GM13977 (cell line): ENCODE measurements at places on chromosomes 7 and 10.

DNA sequence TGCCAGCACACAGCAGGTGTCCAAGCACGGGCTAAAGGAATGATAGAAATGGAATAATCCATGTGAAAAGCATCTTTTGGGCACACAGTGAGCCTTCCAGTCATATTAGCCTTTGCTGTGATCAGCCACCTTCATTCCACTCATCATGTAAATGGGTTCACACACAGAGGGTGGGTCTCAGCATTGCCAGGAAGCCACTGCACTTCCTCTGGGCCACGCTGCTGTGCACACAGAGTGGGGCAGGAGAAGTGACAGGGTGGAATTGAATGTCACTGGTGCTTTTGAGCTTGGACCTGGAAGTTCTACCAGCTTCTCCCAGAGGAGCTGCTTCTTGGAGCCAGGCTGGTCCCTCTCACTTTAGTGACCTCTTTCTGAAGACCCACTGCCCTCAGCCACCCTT lies 203.5 kb downstream of the USP6NL start:
- DNase-seq: no peak

GRCh38 chr10:89785095-89785494 lies 83.7 kb downstream of the KIF20B start:
- no peak for DNase-seq

DNA sequence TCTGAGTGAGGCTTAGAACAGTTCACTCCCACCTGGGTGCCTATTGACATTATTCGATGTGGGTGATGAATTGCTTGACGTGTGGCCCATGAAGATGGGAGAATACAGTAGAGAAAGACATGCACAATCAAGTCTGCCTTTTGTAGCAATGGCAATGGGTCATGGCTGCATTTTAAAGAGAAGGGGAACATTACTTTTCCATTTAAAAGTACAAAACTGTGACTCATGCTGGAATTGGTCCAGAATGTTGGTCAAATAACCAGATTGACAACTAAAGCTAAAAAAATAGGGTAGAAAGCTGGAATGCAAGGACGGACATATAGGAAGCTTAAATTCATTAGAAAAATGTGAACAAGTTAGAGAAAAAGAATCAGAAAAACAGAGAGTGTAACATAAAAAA lies 104.1 kb upstream of the SLC25A13 start:
- no peak for DNase-seq

DNA sequence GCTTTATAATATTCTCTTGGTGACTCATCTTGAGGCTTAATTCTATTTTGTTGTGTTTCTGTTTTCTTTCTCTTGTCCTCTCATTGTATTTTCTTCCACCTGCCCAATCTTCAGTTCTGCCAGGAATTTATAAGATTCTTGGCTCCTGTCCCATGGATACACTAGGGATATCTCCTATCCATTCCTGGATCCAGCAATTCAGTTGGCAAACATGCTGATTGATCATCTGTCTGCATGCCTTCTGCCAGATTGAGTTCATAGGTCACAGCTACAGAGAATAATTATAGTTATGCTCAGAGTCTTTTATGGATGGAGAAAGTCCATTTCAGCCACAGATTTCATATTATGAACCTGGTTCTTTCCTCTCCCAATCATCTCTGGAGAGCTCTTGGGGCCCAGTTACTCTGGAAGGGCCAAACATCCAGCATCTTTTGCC lies 140.4 kb upstream of the MAGI2 start:
- no peak for DNase-seq

- no peak for DNase-seq
These were observed 62.9 kb downstream of the SYPL1 start for GRCh38 chr7:106049139-106049752.

GRCh38 chr10:62062752-62063512 lies 161.4 kb downstream of the ARID5B start:
- no peak for DNase-seq

DNA sequence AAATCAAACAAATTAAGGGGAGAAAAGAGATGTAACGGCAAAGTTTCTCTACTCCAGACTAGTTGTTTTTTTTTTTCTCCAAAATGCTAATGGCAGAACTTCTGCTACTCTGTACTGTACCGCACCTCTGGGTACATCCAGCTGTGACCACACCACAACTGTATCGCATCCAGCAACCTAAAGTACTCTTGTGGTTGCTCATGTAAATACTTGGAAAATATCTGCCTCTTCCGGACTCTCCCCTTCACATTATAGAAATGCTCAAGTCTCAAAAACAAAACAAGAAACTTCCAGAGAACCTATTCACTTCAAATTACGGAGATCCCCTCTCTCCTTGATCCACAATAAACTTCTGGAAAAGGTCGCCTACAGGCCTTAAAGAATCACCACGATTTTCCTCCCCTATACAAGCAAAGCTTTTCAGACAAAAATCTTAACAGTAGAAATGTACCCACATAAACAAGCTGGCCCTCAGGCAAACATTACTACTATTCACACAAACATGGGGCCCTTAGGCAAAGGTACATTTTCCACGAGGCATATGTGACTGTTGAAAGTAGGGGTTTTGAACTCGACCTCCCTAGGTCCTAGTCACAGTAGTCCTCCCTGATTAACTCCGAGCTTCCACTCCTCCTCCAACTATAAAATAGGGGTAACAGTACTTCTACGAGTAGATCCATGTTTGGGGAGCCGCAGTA lies 222.9 kb upstream of the MKLN1 start:
- DNase-seq: no peak

DNA sequence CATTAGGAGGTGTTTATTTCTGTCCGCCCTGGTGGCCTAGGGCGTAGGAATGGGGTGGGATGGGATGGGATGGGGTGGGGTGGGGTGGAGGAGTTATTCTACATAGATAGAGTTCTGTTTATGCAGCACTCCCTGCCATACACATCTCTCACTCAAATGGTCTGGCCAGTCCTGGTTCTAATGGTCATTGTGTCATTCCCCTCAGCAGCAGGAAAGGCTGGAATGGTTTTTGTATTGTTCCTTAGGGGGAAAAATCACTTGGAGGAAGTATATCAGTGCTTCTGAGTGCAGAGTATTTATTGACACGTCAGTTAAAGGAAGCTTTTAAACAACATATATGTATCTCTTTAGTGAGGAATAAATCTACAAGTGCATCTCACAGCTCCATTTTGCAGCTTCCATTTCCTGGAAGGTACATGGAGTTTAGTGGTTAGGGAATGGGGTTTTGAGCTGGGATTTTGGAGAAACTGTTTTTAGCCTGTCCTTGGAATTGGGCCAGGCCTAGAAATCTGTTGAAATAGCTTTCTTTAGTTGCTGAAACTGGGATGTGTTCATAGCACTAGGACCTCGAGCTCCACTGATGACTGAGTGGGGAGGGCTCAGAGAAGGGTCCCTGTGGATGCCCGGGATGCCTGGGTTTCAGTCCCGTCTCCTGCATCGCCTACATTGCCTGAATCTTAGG lies 8.3 kb downstream of the TSPAN14 start:
- DNase-seq: no peak

DNA sequence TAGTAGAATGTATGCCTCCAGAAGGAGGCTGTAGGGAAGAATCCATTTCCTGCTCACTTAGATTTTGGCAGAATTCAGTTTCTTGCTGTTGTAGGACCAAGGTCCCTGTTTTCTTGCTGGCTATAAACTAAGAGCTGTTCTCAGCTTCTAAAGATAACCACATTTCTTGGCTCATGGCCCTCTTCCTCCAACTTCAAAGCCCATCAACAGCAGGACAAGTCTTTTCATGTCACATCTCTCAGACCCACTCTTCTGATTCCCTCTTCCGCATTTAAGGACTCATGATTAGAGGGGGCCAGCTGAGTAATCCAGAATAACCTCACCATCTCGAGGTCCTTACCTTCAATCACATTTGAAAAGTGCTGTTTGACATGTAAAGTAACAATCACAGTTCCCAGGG lies 8.2 kb upstream of the LSM8 start:
- DNase-seq: no peak

GRCh38 chr10:118907051-118907450 lies 122.5 kb upstream of the NANOS1 start:
- no peak for DNase-seq

DNA sequence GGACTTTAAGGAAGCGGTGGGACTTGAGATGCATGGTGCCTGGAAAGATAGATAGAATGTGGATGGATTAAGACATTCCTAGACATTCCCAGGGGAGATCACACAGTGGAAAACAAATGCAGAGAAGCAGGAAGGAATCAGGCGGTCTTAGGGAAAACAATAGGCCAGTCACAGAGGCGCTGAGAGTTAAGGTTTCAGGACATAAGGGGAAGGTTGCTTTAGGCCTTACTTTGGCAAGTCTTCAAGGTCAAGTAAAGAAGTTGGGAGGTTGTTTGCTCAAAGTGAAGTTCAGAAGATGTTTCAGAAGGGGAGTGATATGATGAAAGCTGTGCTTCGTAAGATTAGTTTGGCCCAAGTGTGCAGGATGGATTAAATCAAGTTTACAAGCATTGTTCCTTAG lies 109.4 kb downstream of the SUGCT start:
- no peak for DNase-seq

DNA sequence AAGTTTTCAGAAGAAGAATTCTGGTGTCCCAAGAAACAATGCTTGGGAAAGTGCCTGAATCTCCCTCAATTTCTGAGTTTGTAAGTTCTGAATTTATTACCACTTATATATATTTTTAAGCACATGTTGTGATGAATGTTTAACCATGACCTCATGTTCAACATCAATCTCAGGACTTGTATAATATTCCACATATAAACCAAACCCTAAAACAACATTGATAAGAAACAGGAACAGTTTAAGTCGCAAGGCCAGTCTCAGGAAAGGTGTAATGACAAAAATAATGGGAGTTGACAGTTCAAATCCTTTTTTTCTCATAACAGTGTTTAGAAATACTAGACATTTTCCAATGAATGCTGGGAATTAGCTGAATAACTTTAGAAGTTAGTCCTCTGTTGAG lies 22.8 kb downstream of the NRP1 start:
- no peak for DNase-seq

DNA sequence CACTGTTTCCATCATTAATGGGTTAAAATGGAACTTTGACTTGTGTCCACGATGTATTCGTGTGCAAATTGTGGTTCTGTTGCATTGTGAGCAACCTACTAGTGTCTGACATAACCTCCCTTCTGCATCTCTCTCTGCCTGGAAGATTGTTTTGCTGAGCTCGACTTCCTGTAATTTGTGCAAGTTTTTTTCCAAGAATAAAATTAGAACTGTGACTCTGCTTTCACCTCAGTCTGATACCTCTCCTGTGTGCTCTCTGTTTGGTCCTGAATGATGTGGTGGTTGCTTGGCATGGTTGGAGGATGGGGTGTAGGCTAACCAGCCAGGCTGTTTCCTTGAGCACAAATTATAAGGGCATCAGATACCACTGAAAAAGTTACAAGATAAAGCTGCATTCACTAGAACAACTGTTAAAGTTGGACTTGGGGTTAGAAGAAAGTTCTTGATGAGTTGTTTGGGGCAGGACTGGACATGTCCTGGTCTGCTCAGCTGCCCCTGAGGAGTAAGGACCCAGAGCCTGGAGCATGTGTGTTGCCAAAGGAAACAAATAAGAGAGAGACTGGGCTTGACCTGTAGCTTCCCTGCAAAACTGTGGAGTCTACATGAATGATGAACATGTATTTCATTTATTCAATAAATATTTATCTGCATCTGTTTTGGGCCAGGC lies 1.9 kb upstream of the VOPP1 start:
- no peak for DNase-seq

- DNase-seq: no peak
These were observed 221.4 kb upstream of the SEMA3C start for GRCh38 chr7:81140252-81140651.

GRCh38 chr7:15662451-15662850 lies 24.0 kb downstream of the MEOX2 start:
- DNase-seq: no peak

DNA sequence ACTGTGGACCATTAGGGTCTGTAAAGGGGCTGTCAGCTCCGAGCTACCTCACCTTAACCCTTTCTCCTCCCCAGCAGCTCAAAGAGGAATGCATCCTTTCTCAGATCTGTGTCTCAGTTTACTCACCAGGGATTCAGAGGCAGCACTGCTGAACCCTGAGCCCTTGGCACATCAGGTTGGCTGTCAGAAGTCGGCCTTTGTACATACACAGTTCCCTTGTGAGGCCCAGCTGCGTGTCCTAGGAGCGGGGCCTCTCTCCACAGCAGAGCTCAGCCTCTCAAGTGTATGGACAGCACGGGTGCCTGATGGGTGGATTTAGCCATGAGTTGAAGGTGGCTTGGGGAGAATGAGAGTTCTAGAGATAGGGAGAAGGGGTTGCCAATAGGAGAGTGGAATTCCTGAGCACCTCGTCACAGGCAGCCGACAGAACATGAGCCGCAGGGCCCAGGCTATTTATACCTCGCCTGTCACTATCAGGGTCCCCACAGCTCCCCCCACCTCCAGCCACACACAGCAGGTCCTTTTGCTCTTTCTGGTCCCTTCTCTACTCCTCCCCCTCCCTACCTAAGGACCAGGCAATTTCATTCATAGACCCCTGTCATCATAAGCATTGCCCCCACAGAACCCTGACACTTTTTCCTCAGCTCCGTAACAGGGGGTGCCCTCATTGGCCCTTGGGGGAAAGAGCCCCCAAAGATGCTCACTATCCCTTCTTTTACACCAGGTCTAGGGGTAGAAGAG lies 2.1 kb upstream of the FLNC start:
- DNase-seq: no peak

- DNase-seq: no peak
These were observed 237.1 kb downstream of the COBL start for GRCh38 chr7:51079494-51079893.

- DNase-seq: no peak
These were observed 8.9 kb downstream of the SLC16A9 start for GRCh38 chr10:59700709-59701108.

DNA sequence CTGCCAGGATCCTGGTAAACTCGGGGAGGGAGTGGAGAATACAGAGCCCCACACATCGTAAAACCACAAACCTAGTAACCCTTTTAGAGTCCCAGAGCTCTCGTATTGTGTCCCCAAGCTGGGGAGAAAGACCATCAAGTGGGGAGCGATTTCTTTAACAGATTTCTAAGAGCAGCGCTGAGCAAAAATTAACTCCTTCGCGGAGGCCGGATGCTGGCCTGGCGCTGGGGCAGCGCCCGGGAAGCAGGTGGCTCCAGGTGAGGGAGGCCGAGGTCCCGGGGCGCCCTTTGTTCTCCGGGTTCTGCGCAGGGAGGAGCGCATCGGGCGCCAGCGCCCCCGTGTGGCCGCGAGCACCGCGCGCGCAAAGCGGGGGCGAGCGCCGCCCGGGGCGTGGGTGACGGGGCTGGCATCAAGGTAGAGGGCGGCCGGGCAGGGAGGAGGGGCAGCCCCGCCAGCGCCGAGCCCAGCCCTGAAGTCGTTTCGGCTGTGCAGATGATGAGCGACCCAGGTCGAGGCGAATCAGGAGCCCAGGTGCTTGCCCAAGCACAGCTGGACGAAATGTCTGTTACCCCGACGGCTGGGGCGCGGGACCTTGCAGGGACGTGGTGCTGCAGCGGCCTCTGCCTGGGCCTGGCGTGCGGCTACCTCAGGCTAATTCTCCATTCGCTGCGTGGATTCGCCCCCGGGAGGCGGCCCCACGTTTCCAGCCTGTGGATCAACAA lies 10.4 kb upstream of the FGFR2 start:
- DNase-seq: peak; percentile 72

DNA sequence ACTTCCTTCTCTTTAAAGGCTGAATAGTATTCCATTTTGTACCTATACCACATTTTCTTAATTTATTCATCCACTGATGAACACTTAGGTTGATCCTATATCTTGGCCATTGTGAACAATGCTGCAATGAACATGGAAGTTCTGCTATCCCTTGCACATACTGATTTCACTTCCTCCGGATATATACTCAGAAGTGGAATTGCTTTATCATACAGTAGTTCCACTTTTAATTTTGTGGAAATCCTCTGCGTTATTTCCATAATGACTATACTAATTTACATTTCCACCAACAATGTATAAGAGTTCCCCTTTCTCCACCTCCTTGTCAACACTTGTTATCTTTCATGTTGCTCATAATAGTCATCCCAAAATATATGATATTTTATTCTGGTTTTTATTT lies 312.6 kb downstream of the PLXDC2 start:
- no peak for DNase-seq
